ENCODE measurements at places on chromosomes 1 and 21. TPM values are rescaled to one million over a fixed set of nuclear protein-coding genes. Genes with fewer than 3 reads are reported as not detected.

FMO1 gene
- total RNA-seq, result not detected

PATJ gene
- 42.7 TPM for total RNA-seq

TSTD1 gene
- 648 TPM for total RNA-seq

DNA sequence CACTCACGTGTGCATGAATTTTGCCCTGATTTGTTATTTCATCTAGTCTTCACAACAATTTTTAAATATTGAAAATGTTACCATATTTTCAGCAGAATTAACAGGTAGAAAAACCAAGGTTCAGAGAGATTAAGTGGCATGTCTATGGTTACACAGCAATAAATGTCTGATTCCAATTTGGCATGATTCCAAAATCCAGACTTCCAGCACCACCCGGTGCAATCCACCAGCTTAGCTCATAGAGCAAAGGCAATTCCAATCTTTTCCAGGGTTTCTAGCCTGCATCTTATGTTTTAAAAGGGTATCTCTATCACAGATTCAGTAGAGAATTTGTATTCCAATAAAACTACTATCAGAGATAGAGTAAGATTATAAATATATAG is 161.8 kb downstream of the TPR start:
- no peaks in the 10 kb centered on the region for H3K27me3 ChIP-seq
- no peak overlapping the region for H3K4me3 ChIP-seq
- no peaks in the 10 kb centered on the region for H3K4me1 ChIP-seq

DNA sequence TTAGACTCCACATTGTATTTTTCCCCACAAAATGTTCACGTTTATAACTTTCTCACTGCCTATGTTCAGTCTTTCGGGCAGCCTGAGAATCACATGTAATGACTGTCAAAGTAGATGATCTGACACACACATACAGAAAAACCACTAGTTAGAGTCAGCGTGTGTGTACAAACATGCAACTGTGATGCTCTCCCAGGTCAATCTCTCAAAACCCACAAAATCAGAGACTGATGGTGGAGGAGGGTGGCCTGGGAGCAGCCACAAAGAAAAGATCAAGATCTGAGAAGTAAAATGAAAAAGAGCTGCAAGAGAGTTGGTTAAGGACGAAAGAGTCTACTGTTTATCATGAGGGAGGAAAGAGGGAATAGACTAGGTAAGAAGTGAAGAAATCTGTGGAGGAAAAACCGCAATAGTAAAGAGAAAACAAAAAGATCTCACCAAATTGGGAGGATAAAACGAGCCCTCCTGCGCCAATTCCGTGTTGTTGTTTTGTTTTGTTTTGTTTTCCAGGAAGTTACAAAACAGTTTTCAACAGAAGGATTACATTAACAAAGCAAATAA is 2.3 kb downstream of the EGLN1 start:
- DNase-seq, result no peak
- H3K4me3 ChIP-seq, result peak overlapping the region; percentile 66
- peaks cover 3% of the 10 kb centered on the region for H3K4me1 ChIP-seq
- H3K27me3 ChIP-seq, result no peaks in the 10 kb centered on the region
- H3K36me3 ChIP-seq, result no peaks in the 10 kb centered on the region

Measured in prostate gland (tissue), 2 donors.